ENCODE measurements at places on chromosomes 3 and 15. TPM values are rescaled to one million over a fixed set of nuclear protein-coding genes. Genes with fewer than 3 reads are reported as not detected.

GRCh38 chr3:123276346-123277006, 74.7 kb downstream of the SEC22A start:
- no peak for DNase-seq

- no peak for DNase-seq
Observed at GRCh38 chr3:179765396-179765795, 112.6 kb downstream of the USP13 start.

The HIGD2B gene
- total RNA-seq: 0.22 TPM

GRCh38 chr3:77536038-77536775, 496.3 kb downstream of the ROBO2 start:
- no peak for DNase-seq

The FANCD2 gene
- 77.2 TPM for total RNA-seq

The DUOXA2 gene
- not detected for total RNA-seq

- no peak for DNase-seq
Observed at GRCh38 chr3:141986548-141987107, 110.2 kb downstream of the ATP1B3 start.

DNA sequence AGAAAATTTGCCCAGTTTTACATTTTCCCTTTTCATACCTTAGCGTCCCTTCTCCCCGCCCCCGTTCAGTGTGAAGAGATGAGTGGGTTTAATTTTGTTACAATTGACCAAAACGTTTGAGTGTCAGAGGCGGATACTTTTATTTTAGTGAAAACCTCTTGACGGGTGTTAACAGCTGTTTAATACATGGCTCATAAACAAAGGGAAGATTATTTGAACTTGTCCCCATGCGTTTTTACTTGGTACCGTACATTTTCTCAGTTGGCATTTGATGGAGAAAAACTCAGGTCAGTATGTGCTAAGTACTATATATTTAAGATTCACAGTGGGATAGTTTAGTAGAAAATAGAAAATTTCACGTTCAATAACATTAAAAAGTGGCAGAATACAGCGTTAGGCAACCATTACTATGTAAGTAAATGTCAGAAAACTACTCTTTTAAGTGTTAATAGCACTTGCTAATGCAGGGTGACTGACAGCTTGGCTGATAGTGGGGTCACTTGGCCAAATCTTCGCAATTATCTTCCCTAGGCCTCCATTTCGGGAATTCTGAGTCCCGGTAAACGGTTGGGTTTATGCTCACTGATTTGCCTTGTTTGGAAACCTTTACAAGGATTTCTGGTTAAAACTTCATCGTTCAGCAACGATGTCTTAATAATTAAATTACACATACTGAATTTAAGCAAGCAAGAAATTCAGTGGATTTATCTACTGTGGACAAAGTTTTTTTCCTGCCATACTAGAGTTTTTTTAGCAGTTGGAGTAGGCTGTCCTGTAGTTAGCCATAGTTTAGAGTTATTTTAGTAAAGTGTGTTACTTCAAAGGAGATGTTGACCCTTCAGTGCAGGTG, 4.8 kb downstream of the CHD2 start:
- DNase-seq: no peak

DNA sequence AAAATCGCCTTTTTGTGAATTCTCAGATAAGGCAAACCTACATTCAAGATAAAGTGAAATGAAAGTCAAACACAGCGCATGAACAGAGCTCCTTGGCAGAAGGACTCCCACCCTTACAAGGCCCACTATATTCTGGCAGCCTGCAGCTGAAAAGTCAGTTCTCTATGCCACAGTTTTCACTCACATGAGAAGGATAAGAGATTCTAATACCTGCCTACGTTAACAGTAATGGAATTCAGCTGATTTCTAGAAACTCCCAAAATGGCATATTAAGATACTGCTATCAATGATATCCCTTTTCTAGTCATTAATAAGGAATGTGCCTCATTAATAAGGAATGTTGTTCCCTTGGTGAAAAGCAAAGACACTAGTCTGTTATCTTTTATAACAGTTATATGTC, 27.0 kb downstream of the SLC30A4 start:
- DNase-seq: no peak

GRCh38 chr3:78347176-78347575, 1307.3 kb downstream of the ROBO2 start:
- no peak for DNase-seq

The MAPK6 gene
- total RNA-seq: 21.7 TPM

GRCh38 chr3:3853544-3853943, 54.3 kb downstream of the LRRN1 start:
- no peak for DNase-seq

GRCh38 chr3:67486883-67487282, 167.5 kb downstream of the SUCLG2 start:
- DNase-seq: no peak

GRCh38 chr3:131020122-131020693, 6.4 kb downstream of the ASTE1 start:
- no peak for DNase-seq

The NPAP1 gene
- total RNA-seq: not detected

The B3GNT5 gene
- 17.3 TPM for total RNA-seq

DNA sequence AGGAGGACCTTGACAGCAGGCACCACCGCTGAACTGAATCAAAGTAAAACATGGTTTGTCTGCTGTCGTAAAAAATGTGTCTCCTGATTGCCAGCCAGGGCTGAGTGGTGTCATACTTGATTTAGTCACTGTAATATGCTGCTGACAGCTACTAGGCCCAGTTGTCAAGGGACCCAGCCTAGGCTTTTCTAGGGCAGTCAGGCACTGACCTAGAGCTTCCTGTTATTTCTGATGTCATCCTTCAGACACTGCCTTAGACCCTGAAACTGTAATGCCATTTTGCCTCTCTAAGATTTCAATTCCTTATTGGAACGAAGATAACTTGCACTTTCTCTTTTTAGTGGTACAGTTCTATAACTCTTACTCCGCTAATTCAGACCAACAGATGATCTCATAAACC, 2.6 kb upstream of the MRPL3 start:
- no peak for DNase-seq

DNA sequence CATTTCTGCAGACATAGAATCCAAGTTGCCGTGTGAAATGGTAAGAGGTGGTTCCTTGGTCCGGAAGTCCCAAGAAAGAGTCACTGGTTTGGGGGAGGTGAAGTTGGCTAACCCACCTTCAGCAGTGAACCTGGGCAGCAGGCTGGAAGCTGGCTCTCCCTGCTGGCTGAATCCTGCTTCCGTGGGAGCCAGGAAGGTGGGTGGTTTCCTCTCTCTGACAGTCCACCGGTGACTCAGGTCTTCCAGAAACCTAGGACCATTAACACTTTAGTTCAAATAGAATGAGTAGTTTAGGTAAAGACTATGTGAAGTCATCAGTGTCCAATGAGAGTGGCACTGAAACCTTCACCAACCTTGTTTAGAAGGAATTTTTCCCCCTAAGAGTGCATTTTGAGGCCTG, 87.4 kb upstream of the CACNA2D3 start:
- no peak for DNase-seq

DNA sequence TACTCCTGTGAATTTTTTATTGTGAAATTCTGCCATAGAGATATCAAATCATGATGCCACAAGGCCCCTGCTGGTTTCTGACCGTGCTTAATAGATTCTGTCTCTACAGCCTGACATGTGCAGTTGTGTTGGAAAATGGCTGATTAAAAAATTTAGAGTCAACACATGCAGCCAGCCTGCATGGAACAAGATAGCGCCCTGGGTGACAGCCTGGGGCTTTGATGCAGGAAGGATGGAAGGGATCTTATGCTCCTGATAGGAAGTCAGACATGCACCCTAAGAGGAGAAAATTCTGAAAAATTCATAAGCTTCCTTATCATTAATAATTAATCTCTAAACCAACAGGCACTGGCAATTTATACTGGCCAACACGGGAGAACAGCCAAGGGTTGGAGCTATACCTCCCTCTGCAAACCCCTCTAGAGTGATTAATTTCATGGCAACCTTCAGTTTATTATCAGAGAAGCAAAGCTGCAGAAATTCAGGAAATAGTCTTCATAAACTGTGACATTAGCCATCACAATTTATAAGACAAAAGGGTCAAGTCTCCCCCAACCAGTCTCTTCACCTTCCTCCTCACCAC, 198.4 kb downstream of the CADPS start:
- DNase-seq: no peak

The CD86 gene
- 2.4 TPM for total RNA-seq

DNA sequence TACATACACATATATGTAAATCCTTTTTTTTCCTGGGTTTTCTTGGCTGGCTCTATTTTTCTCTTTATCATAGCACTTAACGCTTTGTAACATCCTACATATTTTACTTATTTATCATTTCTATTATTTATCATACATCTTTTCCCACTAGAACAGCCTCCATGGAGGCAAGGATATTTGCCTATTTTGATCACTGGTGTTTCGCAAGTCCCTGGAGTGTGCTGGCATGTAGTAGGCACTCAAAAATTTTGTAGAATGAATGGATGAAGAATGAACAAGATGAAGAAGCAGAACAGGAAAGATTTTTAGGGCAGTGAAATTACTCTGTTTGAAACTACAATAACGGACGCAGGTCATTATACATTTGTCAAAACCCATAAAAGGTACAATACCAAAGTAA, 83.0 kb upstream of the PTX3 start:
- no peak for DNase-seq

The VILL gene
- total RNA-seq: 16.1 TPM

- DNase-seq: peak; percentile 56
Observed at GRCh38 chr15:31197497-31198414, 96.2 kb upstream of the TRPM1 start.

The SAMD7 gene
- not detected for total RNA-seq

DNA sequence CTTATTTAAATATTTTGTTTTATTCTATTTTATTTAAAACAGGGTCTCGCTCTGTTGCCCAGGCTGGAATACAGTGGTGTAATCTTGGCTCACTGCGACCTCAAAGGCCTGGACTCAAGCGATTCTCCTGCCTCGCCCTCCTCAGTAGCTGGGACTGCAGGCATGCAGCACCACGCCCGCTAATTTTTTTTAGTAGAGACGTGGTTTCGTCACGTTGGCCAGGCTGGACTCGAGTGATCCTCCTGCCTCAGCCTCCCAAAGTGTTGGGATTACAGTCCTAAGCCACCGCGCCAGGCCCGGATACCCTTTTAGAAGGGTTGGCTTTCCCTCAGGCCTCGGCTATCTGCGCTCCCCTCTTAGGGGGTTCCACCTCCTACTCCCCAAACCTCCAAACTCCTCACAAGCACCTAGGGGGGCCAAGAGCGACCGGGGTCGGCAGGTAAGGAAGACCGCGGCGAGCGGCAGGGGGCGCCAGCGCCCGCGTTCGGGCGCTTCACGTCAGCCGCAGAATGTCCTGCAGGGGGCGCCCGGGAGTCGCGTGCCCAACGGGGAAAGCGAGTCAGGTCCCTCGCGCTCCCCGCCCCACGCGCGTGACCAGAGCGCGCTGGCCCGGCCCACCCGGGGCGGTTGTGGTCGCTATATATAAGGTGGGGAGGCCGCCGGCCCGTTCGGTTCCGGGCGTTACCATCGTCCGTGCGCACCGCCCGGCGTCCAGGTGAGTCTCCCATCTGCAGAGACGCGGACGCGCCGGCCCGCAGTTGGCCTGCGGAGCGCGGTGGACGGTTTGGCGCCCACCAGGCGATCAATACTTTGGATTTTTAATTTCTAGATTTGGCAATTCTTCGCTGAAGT, 51.8 kb upstream of the GATM start:
- peak; percentile 94 for DNase-seq

The NR1I2 gene
- 0.25 TPM for total RNA-seq

DNA sequence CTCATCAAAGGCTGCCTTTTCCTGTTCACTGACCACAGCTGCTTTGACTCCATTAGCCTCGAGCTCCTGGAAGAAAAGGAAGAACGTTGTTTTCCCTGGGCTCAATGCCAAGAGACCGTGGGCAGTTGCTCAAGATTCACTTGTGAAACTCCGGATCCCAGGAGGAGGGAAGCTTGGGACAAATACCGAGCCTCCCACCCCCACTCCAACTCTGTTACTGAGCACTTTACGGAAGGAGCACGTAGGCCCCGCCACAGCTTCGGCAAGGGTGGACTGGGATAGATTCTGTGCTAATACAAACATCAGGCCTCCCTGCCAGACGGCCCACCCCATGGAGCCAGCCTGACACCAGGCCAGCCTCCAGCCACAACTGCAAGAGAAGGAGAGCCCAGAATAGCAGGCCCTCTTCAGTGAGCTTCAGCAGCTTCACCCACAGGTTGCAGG, 10.8 kb upstream of the FANCD2 start:
- DNase-seq: no peak

The RTP3 gene
- not detected for total RNA-seq

The CORO2B gene
- 0.07 TPM for total RNA-seq

DNA sequence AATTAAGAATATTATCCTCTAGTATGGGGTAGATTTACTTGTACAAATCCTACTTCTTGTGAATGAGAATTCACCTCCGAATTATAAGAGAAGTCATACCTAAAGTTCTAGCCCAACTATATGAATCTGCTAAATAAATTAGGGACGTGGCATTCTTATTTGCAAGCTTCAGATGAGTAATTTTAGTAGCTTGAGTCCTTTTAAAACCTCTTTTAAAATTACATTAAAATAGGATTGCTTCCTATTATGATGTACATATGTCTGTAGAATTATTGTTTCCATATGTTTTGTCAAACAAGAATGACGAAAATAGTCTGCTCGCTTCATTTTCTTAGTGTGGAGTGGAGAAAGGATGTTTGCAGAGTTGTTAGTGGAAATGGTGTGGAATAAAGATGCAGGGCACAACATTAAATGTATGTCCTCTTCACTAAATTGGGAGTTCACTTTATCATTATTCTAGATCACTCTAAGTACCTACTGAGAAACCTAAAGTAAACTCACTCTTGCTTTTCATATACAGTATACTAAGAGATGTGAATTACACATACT, 59.4 kb downstream of the CMSS1 start:
- DNase-seq: no peak

The METTL6 gene
- total RNA-seq: 29.6 TPM

DNA sequence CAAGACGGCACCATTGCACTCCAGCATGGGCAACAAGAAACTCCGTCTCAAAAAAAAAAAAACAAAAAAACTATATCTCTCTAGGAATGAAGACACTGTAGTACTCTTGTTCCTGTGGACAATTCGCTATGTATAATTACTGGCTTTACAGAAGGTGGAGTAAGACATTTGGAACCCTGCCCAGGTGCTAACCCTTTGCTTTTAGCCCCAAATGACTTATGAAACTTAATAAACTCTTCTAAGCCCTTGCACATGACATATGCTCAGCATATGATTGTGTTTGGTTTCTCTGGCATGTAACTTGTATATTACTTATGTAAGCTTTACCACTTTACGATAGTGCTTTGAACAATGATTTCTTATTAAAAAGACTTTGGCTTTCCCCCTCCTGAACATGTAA, 27.3 kb upstream of the PRTG start:
- DNase-seq: no peak

The PLA1A gene
- 0.79 TPM for total RNA-seq

- DNase-seq: no peak
Observed at GRCh38 chr15:77516786-77517185, 96.1 kb downstream of the HMG20A start.

GRCh38 chr15:48084759-48085590, 35.8 kb upstream of the SLC24A5 start:
- DNase-seq: no peak

DNA sequence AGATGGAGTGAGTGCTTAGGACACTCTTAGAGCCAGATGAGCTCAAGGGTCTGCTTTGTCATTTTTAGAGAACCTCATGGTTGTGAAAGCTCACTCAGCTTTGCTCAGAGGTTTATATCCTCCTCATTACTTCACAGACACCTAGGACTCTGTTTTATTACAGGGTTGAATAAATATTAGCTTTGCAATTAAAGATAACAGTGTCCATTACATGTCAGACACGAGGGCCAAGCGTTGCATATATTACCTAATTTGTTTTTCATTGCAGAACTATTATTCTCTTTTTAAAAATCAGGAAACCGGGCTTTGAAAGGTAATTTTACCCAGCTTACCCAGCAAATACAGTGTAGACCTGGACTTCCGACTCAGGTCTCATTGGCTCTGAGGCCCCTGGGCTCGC, 16.1 kb downstream of the MAP6D1 start:
- no peak for DNase-seq

All from activated T-cell treated with anti-CD3 and anti-CD28 coated beads, Interleukin-2, amount 50 U/mL, for 72 hours (primary cell).